ENCODE measurements at places on chromosomes 3 and 15. TPM values are rescaled to one million over a fixed set of nuclear protein-coding genes. Genes with fewer than 3 reads are reported as not detected.

- H3K36me3 ChIP-seq: no peaks in the 10 kb centered on the region
- no peak overlapping the region for H3K27ac ChIP-seq
- DNase-seq: no peak
- H3K4me1 ChIP-seq: no peaks in the 10 kb centered on the region
- H3K4me3 ChIP-seq: no peak overlapping the region
Observed at GRCh38 chr15:58758141-58758540, 8.6 kb upstream of the ADAM10 start.

- no peaks in the 10 kb centered on the region for H3K27me3 ChIP-seq
- H3K4me3 ChIP-seq: no peak overlapping the region
- no peak for DNase-seq
- H3K4me1 ChIP-seq: no peaks in the 10 kb centered on the region
Observed at GRCh38 chr3:59127071-59127470, 77.2 kb upstream of the CFAP20DC start.

DNA sequence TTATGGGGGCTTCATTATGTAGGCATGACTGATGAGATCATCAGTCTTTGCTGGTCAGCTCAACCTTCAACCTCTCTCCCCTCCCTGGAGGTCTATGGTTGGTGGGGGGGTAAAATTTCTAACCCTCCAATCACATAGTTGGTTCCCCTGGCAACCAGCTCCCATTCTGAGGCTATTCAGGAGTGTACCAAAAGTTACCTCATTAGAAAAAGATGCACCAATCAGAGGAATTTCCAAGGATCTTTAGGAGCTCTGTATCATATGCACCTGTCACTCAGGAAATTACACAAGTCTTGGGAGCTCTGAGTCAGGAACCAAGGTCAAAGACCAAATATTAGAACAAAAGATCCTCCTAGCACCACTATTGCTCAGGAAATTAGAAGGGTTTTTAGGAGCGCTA, 21.4 kb upstream of the LEO1 start:
- H3K27ac ChIP-seq: no peak overlapping the region
- no peaks in the 10 kb centered on the region for H3K27me3 ChIP-seq
- no peak overlapping the region for H3K4me3 ChIP-seq
- no peaks in the 10 kb centered on the region for H3K4me1 ChIP-seq
- no peaks in the 10 kb centered on the region for H3K36me3 ChIP-seq
- DNase-seq: no peak

GRCh38 chr3:107392549-107393165, 15.4 kb downstream of the CCDC54 start:
- no peak overlapping the region for H3K4me3 ChIP-seq
- H3K4me1 ChIP-seq: no peaks in the 10 kb centered on the region
- no peak for DNase-seq
- peaks cover 8% of the 10 kb centered on the region for H3K27me3 ChIP-seq
- H3K36me3 ChIP-seq: no peaks in the 10 kb centered on the region

GRCh38 chr15:98823012-98823458, 174.7 kb downstream of the IGF1R start:
- peaks cover 4% of the 10 kb centered on the region for H3K4me1 ChIP-seq
- no peak overlapping the region for H3K27ac ChIP-seq
- no peak overlapping the region for H3K4me3 ChIP-seq
- DNase-seq: peak; percentile 17

Gene LDHAL6B
- total RNA-seq: not detected

Measured in activated CD4-positive, alpha-beta memory T cell treated with anti-CD3 and anti-CD28 coated beads for 36 hours (primary cell).